ENCODE measurements at places on chromosomes 2 and 18.

DNA sequence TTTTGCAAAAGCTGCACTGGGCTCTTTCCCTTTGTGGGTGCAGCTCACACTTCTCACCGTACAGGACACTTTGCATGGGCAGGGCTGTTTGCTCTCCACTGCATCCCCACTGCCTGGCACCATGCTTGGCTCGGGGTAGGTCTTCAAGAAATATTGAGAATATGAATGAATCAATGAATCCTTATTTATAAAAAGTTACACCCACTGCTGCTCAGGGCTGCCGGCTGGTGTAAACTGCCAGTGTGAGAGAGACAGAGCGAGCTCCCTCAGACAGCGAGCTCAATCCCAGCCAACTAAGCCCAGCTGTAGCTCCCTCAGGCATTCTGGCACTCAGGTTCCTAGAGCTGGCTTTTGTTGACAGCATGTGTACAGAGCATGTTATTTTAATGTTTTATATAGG, 3.4 kb downstream of the TMEM185B start:
- DNase-seq, result no peak

DNA sequence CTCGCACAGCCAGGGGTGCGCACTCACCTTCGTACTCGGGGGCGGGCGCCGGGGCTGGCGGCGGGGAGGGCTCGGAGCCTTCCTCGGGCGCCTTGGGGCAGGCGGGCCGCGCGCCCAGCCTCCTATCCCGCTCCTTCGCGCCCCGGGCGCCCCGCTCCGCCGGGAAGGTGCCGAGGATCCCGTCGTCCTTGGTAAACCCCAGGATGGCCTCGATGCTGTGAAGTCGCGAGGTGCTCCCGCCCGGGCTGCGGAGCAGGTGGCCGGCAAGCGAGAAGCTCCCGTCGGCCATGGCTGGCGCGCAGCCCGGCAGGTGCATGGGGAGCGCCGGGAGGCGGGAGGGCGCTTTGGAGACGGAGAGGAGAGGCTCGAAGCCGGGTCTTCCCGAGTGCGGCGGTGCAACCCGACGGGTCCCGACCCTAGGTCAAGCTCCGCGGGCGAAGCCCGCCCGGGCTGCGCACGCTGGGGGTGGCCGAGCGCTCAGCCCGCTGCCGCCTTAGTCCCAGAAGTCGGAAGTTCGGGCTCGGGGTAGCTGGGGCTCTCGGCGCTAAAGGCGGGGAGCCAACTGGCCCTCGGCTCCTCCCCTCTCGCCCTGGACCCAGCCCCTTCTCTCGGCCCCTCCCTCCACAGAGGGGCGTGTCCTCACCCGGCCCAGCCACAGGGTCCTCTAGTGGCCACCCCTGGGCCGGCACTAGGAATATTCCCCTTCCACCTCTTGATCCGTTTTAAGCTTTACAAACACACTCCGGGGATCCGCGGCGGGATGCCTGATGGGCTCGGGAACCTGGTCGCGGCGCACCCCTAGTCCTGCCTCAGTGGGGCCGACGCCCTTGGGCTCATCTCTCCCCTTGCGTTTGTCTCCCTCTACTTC, at the start of gene RAX:
Gene RAX (minus strand): TSS at position 564 of the 868 bp plus-strand sequence. CDS start 248 bp downstream, at position 316.
- DNase-seq, result no peak

- DNase-seq, result no peak
Measured at GRCh38 chr2:11949732-11950523, 203.5 kb downstream of the LPIN1 start.

GRCh38 chr2:192585418-192585817, 390.7 kb upstream of the TMEFF2 start:
- DNase-seq, result no peak

- DNase-seq, result no peak
Measured at GRCh38 chr2:239399921-239400595, 762 bp downstream of the HDAC4 start.

GRCh38 chr2:96201338-96201737, 7.3 kb downstream of the STARD7 start:
- no peak for DNase-seq

DNA sequence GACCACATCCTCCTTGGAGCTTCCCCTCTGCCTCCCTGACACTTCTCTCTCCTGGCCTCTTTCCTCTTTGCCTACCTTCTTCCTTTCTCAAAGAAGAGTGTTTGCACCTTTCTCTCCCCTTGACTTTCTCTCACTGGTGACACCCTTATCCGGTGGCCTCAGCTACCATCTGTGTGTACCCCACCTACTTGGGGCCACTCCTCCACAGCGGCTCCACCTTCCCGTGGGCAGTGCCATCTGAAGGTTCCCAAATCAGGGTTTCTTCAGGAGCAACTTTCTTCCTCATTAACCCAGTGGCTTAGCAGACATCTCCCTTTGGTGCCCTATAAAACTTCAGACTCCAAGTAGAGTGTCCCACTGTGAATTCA, 5.3 kb upstream of the NCL start:
- no peak for DNase-seq

GRCh38 chr18:32138332-32138982, 46.8 kb downstream of the RNF138 start:
- DNase-seq, result peak; percentile 78

DNA sequence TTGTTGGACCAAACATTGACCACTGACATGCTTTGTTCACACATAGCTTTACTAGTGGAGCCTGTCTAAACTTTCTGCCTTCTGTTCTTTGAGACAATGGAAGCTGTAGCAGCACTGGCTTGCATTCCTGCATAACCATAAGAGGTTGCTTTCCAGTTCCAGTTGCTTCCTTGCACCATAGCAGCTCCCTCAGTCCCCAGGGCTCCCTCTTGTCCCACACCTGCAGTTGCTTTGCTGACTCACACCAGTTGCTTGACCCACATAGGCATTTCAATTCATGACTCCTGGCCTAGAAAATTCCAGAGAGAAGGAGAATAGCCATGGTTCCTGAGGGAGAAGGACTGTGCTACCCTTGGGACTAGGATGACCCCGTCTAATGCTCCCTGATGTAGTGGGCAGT, 20.9 kb downstream of the SGPP2 start:
- no peak for DNase-seq

Measured in Jurkat, Clone E6-1 (cell line).